Panc1 (cell line): ENCODE measurements at places on chromosomes 12 and 14.
A peak's percentile ranks its signal among the peaks of the same experiment; 100 is the strongest.

DNA sequence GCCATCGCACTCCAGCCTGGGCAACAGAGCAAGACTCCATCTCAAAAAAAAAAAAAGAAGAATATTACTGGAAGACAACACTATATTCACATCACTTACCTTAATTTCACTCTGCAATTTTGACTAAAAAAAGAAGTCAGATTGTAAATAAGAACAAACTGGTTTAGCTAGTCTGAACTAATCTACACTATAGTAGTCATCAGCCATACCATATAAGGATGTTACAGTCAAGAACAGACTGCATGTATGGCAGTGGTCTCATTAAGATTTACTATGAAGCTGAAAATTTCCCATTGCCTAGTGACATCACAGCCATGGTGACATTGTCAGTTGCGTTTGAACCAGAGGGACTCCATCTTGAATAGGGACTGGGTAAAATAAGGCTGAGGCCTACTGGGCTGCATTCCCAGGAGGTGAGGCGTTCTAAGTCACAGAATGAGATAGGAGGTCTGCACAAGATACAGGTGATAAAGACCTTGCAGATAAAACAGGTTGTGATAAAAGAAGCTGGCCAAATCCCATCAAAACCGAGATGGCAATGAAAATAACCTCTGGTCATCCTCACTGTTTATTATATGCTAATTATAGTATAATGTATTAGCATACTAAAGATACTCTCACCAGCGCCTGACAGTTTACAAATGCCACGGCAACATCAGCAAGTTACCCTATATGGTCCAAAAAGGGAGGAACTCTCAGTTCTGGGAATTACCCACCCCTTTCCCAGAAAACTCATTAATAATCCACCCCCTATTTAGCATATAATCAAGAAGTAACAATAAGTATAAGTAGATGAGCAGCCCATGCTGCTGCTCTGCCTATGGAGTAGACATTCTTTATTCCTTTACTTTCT, 51.2 kb downstream of the OSBPL8 start:
- DNase-seq = no peak

GRCh38 chr14:41490323-41490722, 116.4 kb upstream of the LRFN5 start:
- DNase-seq = no peak

DNA sequence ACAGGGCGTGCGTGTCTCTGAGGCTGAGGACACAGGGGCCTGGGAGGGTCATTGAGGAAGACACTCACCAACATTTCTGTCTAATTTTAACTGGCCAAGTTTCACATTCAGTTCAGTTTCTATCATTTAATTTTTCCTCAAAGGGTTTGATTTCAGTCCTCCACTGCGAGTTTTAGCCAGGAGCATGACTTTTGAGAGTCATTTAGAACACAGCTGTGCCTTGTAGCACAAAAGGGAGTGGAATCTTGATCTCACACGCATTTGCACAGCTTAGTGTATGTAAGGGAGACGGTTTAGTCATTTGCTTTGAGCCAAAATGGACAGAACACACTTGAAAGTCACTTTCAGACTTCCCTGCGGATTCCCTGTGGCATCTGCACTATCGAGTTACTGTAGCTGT, 1090.8 kb downstream of the BCL11B start:
- DNase-seq = no peak

DNA sequence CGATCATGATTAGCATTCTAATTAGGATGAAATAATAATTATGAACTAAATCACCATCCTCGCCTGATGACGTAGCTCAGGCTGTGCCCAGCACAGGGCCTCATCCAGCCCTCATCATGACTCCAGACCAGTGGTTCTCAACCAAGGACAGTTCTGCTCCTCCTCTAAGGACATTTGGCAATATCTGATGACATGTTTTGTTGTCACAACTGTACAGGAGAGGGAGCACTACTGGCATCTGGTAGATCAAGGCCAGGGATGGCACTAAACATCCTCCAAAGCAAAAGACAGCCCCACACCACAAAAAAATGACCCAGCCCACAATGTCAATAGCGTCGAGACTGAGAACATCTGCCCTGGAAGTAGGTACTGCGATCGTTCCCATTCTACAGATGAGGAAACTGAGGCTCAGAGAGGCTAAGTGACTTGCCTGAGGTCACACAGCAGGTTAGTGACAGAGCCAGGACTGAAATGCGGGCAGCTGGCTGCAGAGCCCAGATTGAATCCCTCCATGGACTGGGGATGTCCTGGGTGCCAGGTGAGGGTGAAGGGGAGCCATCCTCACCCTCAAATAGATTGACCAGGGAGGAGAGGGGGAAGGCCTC, 15.5 kb downstream of the TRPV4 start:
- no peak for DNase-seq

DNA sequence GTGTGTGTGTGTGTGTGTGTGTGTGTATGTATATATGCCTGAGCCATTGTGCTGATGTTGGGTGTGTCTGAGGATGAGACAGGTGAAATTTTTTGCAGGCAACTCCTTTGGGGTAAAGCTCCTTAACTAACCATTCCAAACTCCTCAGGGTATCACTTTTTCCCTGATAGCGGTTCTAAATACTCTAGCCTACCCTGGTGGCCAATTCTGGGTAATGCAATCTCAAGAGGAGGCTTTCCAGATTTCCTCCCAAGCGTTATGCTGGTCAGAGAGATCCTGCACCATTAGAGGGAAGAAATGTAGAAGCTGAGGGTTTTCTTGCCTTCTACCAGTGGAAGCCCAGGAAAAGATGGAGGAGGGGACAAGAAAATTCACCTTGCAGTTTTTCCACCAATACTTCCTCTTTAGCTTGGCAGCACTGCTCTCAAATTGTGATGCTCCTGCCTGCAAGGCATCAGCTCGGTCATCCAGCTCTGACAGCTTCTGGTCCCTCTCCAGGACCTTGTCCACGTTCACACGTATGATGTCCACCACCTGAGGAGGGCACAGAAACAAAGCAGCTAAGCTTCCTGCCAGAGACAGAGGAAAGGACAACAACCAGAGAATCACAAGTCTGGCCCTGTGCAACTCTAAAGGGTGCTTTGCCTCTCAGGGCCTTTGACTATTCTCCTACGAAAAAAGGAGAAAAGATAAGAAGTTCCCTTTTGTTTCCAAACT, 4.9 kb downstream of the VAMP1 start:
- DNase-seq = peak; percentile 41

GRCh38 chr12:85310025-85310424, 30.0 kb downstream of the ALX1 start:
- no peak for DNase-seq

GRCh38 chr12:54521293-54522060, 23.9 kb downstream of the NCKAP1L start:
- DNase-seq = no peak

GRCh38 chr12:14928931-14929330, 9.4 kb downstream of the ERP27 start:
- no peak for DNase-seq

GRCh38 chr12:132689227-132689626, 1.8 kb downstream of the PXMP2 start:
- DNase-seq = no peak

DNA sequence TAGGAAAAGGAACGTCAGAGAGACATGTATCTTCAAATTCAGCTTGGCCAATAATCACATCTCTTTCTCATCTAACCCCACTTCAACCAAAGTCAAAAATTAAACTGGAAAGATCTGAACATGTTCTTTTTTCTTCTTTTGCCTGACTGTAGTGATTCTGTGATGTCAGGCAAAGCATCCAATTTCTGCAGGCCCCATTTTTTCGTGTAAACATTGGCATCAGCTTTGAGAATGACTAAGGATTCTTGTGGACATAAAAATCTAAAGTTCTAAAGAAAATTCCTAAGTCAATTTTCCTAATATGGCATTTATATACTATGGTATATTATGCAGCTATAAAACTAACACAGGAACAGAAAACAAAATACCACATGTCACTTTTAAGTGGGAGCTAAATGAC, 89.1 kb downstream of the STXBP6 start:
- DNase-seq = no peak

DNA sequence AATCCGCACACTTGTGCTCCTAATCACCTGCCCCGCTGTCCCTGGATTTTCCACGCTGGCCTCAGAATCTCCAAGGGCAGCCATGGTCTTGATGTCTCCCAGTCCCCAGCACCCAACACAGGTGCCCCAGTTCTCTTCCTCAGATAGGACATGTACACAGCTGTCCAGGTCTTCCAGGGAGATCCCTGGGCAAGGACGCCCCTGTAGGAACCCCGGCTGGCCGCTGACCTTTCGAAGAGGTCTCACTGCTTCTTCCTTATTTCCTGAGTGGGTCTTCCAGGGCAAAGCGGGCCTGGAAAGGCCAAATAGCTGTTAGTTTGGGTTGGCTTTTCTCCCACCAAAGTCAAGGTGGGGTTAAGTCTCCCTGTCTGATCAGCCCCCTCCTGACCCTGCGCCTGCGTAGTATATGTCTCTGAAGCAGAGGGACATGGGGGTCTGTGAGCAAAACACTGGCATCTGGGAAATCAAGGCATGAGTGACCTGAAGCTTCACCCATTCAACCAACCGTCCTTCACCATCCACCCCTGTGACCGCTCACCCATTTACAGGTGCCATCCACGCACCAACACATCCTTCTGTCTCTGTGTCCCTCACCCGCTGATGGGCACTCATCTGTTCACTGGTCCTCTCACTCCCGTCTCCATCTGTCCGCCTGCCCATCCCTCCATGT, 4.6 kb downstream of the BEGAIN start:
- no peak for DNase-seq

DNA sequence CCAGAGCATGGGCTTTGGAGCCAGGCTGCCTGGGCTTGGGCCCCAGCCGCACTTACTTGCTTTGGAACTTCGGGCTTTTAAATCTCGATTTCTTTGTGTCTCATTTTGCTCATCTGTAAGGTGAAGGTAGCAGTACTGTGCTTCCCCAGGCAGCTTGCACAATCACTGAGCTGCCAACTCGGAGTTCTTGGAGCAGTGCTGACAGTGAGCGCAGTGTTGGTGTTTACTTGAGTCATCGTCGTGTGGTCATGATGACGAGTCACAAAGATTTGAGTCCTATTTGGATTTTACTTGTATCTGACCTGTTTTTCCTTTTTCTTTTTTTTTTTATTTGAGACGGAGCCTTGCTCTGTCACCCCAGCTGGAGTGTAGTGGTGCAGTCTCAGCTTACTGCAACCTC, 31.3 kb upstream of the ATF1 start:
- DNase-seq = peak; percentile 30

- no peak for DNase-seq
Measured at GRCh38 chr12:54416687-54417603, 2.1 kb downstream of the ITGA5 start.

DNA sequence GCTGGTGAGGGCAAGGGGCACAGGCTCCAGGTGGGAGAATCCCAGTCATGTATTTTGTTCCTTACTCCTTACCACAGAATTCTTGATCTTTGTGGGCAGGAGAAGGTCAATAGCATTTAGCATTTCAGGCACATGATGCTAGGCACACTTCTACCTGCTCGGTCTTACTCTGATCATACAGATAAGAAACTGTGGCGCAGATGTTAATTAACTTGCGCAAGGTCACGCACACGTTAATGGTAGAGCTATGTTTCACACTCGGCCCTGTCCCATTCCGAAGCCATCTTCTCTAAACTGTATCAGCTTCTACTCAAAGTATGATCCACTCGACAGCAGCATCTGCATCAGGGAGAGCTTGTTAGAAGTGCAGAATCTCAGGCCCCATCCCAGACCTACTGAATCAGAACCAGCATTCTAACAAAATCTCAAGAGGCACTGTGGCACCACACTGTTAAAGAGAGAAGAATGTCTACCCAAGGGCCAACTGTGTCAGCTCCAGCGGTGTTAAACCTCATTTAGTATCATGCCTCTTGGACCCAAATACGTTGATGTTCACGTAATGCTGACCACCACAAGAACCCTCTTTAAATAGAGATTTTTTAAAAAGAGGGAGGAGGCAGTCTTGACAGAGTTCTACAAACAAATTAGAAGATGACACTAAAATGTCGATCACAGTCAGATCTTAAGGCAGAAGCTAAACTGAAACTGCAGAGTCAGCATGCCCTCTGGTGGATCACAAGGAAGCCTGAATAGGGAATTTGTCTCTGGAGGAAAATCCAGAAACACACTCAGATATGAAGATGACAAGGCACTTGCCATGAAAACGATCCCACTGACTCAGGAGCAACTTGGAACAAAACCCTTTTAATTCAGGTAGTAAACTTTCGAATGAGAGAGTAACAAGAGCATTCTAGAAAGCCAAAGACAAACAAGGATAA, 7.3 kb downstream of the STXBP6 start:
- no peak for DNase-seq

- peak; percentile 74 for DNase-seq
Measured at GRCh38 chr14:36661506-36662257, at the start of gene PAX9. Gene PAX9 (plus strand): TSS chr14:36661860. CDS start chr14:36662090, 230 bp downstream.

GRCh38 chr12:12891881-12892355, 556 bp downstream of the GPRC5A start:
- no peak for DNase-seq

GRCh38 chr12:45310627-45310968, 94.7 kb downstream of the ANO6 start:
- no peak for DNase-seq

GRCh38 chr12:30457621-30458289, 237.9 kb downstream of the IPO8 start:
- DNase-seq = no peak

- DNase-seq = no peak
Measured at GRCh38 chr12:79351251-79351650, 339.5 kb downstream of the PAWR start.

DNA sequence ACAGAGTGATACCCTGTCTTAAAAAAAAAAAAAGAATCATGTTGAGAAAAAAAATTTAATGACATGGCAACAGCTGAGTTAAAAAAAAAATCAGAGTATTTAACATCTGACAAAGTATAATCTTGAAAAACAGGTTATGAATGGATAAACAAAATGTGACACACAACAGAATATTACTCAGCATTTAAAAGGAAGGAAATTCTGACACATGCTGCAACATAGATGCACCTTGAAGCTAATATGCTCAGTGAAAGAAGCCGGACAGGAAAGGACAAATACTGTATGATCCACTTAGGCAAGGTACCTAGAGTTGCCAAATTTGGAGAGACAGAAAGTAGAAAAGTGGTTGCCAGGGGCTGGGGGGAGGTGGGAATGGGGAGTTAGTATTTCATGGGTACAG, 19.4 kb upstream of the EIF2B2 start:
- no peak for DNase-seq

- no peak for DNase-seq
Measured at GRCh38 chr12:100624571-100624970, 51.1 kb downstream of the GAS2L3 start.

GRCh38 chr12:83389237-83389996, 702.7 kb downstream of the TMTC2 start:
- no peak for DNase-seq

GRCh38 chr14:95922080-95922479, 45.4 kb downstream of the TUNAR start:
- no peak for DNase-seq
